Thoracic aorta (tissue), 2 donors: ENCODE measurements at places on chromosomes 16 and 17. TPM values are rescaled to one million over a fixed set of nuclear protein-coding genes. Genes with fewer than 3 reads are reported as not detected.

GRCh38 chr16:85187447-85187846 lies 75.2 kb upstream of the CIBAR2 start:
- DNase-seq = no peak

- DNase-seq = no peak
Observed at GRCh38 chr16:11994143-11995119, 17.9 kb downstream of the SNX29 start.

DNA sequence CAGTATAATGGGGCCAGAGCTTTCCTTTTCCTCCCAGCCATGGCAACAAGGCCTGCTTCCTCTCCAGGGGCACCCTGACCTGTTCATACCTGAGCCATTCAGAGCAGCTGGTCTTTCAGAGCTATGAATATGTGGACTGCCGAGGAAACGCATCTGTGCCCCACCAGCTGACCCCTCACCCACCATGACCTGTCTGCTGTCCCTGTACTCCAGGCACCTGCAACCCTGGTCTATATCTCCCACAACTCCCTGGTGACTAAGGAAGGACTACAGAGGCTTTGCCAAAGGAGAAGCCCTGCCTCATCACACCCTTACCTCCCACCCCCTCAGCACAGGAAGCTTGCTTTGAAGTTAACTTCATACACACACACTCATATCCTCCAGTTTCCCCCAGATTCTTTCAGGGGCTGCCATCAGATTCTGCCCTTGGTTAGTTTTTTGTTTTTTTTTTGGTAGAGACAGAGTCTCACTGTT lies 6.0 kb downstream of the TMEM106A start:
- DNase-seq = no peak

DNA sequence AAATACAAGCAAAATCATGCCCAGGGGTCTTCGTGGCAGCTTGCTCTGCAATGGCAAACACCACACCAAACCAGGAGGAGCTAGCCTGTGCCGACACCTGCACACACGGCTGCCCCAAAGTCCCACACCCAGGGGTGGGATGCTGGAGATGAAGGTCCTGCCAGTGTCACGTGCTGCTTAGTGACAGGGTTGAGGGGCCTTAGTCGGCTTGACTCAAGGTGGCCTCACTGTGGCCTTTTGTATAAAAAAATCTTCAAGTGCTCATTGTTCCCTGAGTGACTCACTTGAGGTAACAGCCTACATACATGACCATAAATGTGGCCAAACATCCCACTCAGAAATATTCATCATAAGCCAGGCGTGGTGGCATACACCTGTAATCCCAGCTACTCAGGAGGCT lies 7.3 kb downstream of the TRIM65 start:
- no peak for DNase-seq

GRCh38 chr16:30359871-30360170 lies 4.7 kb upstream of the CD2BP2 start:
- no peak for DNase-seq

GRCh38 chr17:16377941-16378341 lies 3.0 kb upstream of the UBB start:
- DNase-seq = no peak

The RAB26 gene
- total RNA-seq = not detected

The CCR7 gene
- total RNA-seq = not detected
